ENCODE measurements at places on chromosomes 3 and 15.

DNA sequence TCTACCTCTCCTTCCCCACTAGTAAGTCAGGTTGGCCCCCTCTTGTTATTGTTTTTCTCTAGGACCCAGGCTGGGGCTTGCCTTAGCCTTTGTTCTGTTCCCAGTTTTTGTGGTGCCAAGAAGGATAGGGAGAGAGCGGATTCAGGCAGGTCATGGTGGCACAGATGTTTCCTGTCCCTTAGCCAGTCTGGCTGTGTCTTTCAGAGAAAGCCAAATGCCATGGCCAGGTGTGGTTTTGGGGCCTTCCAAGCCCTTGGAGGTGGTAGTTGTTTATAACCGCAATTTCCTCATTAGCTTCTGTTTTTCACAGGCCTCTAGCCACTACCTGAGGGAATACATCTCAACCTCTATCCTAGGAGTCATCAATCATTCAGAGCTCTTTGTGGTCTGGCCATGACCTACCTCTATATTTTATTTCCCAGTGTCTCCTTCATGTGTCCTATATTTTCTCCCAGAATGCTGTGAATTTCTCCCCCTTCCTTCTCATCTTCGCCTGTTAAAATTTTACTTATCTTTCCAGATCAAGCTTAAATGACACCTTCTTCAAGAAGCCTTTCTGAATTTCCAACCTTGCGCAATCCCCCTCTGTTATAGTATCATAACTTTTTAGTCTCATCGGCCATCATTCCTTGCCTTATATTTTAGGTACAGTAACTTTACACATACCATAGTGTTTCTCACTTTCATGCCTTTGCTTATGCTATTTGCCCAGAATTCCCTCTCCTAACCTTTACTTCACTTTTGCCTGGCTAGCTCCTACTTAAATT lies 38.2 kb downstream of the TIMP4 start:
- peak; percentile 71 for DNase-seq

- no peak for DNase-seq
These were observed 418.0 kb downstream of the SOX2 start for GRCh38 chr3:182129740-182130139.

GRCh38 chr3:41026394-41027177 lies 172.7 kb upstream of the CTNNB1 start:
- peak; percentile 7 for DNase-seq

- no peak for DNase-seq
These were observed 24.9 kb downstream of the CDV3 start for GRCh38 chr3:133598405-133598804.

GRCh38 chr15:88835646-88836045 lies 32.4 kb downstream of the ACAN start:
- DNase-seq, result no peak

DNA sequence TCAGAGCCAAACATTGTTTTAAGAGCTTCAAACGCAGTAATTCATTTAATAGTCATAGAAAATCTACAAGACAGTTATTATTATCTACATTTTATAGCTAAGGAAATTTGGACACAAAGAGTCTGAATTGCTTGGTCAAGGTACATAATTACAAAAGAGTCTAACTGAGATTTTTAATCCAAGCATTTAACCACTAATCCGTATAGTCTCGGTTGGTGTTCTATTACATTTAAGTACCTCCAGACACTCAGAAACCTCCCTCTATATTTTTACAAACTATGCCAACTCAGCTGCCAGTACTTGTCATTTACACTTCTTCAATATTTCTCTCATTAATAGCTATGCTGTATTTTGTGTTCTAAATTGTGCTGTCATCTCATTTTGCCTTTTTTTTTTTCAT lies 240.2 kb upstream of the PLSCR5 start:
- no peak for DNase-seq

- no peak for DNase-seq
These were observed 461.9 kb upstream of the ONECUT1 start for GRCh38 chr15:53251996-53252395.

GRCh38 chr3:70096376-70097066 lies 97.0 kb downstream of the SAMMSON start:
- no peak for DNase-seq

DNA sequence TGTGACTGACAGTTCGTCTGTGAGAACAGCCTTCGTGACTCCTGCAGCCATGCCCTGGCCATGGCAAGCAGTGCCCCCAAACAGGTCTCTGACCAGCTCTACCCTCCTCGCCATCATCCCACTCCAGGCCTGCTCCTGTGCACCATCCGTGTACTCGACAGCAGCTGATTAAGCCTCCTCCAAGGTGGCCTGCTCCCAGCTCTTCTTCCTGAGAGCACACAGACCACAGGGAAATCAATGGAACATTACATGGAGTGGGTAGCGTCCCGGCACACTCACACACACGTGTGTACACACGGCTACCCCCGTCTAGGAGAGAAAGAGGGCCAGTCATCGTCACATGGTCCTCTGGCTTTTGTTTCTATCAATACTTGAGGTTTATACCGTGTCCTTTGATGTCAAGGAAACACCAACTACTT lies 21.1 kb downstream of the ANXA2 start:
- no peak for DNase-seq

DNA sequence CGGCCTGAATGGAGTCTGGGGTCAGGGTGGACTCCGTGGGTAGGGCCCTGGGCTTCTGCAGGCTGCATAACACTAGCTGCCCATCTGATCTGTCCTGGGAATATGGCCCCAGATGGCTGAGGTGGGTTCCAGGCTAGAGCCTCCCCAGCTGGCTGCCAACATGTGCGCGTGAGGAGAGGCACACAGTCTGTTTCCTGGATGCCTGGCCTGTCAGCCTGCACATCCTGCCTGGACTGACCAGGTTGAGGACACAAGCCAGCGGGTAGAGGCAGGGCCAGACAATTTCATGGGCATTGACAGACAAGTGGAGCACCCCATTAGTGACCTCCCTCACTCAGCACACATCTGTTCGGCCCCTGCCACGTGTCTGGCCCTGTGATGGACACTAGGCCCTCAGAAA lies 29.8 kb upstream of the RPL29 start:
- no peak for DNase-seq

DNA sequence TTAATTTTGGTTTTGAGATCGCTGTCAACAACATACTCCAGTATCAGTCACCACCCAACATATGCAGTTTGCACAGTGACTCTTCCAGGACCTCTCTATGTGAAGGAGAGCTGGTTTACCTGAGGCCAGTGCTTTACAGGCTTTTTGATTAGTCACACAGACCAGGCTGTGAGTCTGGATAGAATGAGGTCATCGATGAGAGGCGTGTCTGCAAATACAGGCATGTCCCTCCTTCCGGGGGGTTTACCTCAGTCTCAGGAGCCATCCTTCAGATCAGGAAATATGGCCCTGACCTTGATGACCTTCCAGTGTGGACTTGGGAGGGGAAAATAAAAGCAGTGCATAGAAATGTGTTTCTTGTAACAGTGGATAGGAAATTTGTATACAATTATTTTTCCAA lies 46.9 kb downstream of the KBTBD12 start:
- no peak for DNase-seq

DNA sequence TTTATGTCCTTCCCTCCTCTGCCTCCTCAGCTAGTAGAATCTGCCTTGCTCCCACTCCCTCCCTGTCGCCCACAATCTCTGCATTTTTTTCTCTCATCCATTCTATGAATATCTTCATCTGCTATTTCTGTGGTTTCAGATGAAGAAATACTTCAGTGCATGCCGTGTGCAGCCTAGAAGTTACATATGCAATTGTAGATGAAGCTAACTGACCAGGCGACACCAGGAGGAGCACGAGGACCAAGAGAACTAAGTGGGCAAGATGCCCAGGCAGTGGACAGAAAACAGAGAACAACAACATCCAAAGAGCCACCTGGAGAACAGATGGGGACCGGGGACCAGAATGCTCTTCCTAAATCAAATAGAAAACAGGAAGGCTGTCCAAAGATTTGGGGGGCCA lies 121.4 kb upstream of the ATP11B start:
- DNase-seq, result no peak

DNA sequence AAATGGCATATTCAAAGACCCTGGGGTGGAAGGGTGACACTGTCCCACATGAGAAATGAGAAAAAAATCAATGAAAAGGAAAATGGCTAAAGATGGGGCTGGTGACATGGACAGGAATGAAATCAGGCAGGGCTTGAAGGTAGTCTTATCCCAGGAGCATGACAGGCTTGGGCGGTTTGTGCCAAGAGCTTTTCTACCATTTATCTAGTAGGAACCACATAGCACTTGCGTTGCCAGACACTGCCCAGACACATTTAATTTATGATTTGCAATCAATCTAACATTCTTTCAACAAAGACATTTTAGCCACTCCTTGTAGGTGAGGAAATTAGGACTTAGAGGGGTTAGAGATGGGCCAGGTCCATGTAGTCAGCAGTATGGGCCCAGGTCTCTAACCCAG lies 106.6 kb upstream of the NR2F2 start:
- no peak for DNase-seq

GRCh38 chr15:40075298-40076044 lies 33.2 kb downstream of the BMF start:
- DNase-seq, result peak; percentile 46

GRCh38 chr3:10023587-10024310 lies 2.5 kb upstream of the FANCD2 start:
- no peak for DNase-seq

DNA sequence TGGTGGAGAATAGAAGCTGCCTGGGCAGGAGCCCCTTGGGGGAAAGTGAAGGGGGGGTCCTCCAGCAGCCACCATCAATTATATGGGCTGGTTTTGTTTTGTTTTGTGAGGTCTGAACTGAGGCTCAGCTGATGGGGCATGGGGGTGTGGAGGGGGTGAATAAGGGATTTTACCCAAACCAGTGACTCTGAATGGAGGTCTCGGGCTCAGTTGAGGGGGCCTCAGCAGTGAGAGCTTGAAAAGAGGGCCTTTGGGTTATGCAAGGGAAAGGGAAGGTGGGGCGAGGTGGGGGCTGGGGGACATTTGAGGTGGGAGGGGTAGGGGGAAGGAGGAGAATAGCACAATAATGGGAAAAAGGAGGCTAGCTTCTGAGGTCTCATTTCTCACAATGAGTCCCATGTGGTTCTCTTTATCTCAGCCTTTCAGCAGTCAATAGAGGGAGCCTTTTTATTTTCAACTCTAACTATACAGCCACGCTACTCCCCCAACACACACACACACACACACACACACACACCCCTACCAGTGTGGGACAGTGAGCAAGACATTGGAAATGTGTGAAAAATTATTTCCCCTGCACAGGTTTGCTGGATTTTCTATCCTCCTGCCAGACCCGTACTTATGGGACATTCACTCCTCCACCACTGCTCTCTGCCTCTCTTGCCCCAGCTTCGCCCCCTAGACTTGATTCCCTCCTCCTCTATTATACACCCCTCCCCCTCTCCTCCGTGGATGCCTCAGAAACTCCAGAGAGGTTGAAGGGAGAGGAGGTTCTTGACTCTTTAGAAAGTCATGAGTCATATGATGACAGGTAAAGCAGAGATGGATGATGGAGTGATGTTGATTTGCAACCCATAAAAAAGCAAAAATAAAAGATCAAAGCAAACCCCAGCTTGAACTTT lies 96.0 kb downstream of the GTPBP8 start:
- DNase-seq, result no peak

GRCh38 chr3:101944308-101944707 lies 95.0 kb downstream of the NFKBIZ start:
- DNase-seq, result no peak

DNA sequence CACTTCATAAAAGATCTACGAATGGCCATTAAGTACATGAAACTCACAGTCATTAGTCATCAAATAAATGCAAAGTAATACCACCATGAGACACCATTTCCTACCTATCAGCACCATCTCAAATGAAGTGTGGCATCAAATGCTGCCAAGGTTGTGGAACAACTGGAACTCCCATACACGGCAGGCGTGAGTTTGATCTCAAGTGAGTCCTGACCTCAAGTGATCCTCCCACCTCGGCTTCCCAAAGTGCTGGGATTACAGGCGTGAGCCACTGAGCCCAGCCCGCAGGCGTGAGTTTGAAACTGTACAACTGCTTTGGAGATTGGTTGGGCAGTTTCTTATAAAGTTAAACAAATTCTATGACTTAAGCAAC lies 28.8 kb upstream of the HDAC11 start:
- DNase-seq, result peak; percentile 71

DNA sequence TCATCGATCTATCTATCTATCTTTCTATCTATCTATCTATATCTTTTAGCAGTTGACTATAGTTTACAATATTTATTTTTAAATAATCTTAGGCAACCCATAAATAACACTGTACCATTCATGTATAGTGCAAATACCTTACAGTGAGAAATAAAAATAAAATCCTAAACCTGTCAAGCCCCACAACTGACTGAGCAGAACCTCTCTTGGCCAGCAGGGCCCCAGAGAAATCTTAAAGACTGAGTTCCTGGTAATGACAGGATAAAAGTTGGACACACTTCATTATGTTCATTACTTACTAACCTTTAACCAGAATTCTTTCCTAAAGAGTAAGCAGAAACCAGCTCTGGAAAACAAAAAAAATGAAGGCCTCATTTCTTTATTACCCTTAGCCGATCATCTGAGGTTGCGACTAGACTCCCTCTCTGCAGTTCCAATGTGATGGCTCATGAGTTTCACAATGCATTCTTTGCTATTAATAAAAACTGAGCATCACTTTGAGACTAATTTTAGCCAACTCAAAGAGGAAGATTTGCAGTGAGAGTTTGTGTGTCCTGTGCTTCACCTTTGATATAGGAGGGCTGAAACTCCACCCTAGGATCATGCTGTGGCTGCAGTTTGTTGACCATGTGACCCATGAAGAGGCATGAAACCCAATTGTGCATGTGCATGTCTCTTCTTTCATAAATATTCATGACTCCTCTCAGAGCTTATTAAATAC lies 1072.0 kb downstream of the NSUN3 start:
- no peak for DNase-seq

GRCh38 chr3:40524222-40524567 lies 565 bp upstream of the ZNF621 start:
- no peak for DNase-seq

- no peak for DNase-seq
These were observed 96.1 kb upstream of the SOX2 start for GRCh38 chr3:181615666-181616065.

DNA sequence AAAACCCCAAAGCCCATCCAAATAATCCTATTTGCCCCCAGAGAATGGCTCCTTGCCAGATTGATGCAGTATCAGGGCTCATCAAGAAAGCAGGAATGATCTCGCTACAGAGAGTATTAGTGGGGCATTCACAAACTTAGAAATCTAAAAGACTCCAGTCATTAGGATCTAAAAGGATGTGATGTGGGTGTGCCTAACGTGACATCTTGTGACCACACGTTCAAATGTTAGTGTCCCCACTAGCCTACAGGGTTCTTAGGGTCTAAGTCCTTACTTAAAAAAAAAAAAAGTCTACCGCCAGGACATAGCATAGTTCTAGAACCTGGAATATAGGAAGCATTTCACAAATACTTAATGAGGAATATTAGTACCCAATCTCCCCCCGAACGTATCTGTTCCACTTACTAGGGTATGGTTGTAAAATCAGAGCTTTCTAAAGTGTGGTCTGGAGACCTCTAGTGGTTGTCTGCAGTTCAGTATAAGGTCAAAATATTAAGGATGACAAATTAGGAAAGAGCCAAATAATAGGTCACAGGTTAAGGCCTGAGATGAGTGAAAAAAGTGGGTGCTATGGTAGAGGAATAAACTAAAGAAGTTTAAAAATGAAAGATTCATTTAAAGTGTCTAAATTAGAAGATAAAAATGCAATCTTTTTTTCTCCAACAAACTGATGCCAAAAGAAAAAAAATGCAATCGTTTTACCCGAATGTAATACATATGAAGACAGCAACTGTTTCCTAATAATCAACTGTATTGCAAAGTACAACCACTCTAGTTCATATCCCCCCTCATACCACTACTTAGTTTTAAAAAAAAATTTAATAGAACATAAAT lies 4.2 kb upstream of the CHRM5 start:
- peak; percentile 62 for DNase-seq

GRCh38 chr3:154987846-154988245 lies 92.3 kb upstream of the MME start:
- no peak for DNase-seq

GRCh38 chr3:160577556-160578195 lies 12.3 kb upstream of the KPNA4 start:
- no peak for DNase-seq

Data from common myeloid progenitor, CD34-positive (primary cell).